Fibroblast of the aortic adventitia (primary cell): ENCODE measurements at places on chromosomes 16 and 17. TPM values are rescaled to one million over a fixed set of nuclear protein-coding genes. Genes with fewer than 3 reads are reported as not detected.

The SLC35B1 gene
- total RNA-seq, result 24.5 and 59.7 TPM in 2 replicates

DNA sequence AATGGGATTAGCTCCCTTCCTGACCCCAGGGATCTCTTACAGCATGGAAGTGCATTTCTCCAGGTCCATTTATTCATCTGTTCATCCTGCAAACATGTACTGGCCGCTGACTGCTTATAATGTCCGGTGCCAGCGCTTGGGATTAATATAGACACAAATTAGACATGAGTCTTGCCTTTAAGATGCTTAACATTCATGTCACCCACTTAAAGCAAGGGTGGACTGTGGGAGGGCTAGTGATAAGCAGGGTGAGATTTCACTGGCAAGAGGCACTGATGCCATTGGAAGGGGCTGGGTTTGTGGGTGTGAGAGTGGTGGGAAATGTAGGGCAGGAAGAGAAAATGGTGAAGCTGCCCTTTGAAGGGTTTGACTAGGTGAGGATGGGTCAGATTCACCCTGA, 92.2 kb upstream of the MPHOSPH6 start:
- DNase-seq, result no peak

DNA sequence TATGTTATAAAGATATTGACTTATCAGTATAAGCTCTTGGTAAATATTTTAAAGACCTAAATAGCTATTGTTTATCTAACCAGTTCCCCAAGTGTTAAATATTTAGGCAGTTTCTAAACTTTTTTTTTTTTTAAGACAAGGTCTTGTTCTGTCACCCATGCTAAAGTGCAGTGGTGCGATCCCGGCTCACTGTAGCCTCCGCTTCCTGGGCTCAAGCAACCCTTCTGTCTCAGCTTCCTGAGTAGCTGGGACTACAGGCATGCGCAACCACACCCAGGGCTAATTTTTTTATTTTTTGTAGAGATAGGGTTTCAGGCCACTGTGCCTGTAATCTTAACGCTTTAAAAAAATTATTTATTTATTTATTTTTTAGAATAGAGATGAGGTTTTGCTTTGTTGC, 43.5 kb downstream of the SNX29 start:
- DNase-seq, result no peak

The KCNH4 gene
- total RNA-seq, result 0.09 TPM in 1 of 2 replicates, not detected in the other

DNA sequence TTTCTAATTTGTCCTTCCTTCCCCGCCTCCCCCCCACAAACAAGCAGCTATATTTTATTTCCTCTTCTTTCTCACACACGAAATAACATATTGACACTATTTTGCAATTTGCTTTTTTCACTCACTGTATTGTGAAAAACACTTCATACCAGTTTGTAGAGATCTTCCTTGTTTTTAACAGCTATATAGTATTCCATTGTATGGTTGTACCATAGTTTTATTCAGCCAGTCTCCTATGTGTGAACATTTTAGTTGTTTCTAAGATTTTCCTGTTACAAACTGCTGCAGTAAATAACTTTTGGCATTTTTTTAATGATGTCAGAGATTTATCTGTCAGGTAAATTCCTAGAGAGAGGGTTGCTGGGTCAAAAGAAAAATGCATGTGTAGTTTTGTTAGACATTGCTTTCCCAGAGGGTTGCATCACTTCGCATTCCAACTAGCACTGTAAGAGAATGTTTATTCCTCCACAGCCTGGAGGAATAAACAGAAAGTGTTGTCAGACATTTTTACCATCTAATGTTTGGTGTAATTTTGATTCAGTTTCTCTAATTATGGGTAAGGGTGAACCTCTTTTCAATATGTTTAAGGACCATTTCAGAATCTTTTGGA, 101.2 kb downstream of the MRTFB start:
- peak; percentile 34 for DNase-seq

The KRT13 gene
- total RNA-seq, result not detected in 2 replicates

The OR4D1 gene
- not detected in 2 replicates for total RNA-seq

The PTX4 gene
- total RNA-seq, result not detected in 2 replicates

DNA sequence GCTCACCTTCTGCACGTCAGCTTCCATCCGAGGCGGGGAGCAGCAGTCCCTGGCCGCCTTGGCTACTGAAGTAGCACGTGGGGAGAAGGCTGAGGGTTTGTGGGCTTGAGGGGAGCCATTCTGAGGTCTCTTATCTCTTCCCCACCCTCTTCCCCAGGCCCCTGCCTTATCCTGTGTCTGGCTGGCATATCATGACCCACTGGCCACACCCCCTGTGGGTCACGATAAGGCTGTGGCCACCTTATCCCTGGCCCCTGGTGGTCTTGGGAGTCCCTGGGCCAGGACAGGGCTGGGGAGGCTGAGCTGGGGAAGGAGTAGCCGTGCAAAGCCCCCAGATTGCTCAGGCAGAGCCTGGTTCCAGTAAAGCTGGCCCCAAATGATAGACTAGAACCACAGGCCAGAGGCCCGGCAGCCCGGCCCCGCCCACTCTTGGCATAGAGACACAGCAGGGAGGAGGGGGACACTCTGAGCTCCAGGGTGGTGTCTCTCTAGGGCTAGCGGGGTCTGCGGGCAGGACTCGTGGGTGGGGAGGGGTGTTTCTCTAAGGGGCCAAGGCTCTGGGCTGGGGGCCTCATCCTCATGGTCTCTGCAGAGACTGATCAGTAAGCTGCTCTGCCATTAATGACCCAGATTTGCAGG, 7.6 kb downstream of the SPNS2 start:
- no peak for DNase-seq

DNA sequence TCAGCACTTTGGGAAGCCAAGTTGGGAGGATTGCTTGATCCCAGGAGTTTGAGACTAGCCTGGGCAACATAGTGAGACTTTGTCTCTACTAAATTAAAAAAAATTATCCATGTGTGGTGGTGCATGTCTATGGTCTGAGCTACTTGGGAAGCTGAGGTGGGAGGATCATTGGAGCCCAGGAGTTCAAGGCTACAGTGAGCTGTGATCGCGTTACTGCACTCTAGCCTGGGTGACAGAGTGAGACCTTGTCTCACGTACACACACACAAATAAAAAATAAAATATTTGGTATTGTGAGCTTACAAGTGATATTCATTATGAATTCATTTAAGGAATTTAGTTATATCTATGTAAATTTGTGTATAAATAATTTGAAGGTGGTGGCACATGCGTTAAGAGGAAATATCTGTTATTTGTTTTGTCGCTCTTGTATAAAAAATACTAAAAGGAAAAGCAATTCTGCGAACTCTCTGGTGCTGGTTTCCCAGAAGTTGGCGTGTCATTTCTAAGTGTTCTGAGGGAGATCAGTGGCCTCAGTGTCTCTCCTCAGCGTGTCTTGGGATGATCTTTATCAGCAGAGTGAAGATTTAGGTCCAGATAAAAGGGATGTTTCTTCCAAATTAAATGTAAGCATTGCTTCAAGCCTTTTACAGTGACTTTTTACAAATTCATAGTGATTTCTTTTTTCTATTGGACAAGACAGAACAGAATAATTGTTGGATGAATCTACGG, 187.6 kb downstream of the FTO start:
- no peak for DNase-seq

The ABCC11 gene
- 0.09 and 2.0 TPM in 2 replicates for total RNA-seq

The TP53TG3F gene
- total RNA-seq, result not detected in 2 replicates

The CD300C gene
- not detected in 2 replicates for total RNA-seq

The CA4 gene
- total RNA-seq, result not detected in 2 replicates

GRCh38 chr16:59213952-59214351, 479.8 kb upstream of the GOT2 start:
- DNase-seq, result no peak

The SMIM36 gene
- total RNA-seq, result not detected in 2 replicates

The CACNG5 gene
- total RNA-seq, result not detected in 2 replicates

The DOC2B gene
- total RNA-seq, result not detected in 2 replicates

GRCh38 chr17:41925991-41926590, 4.3 kb upstream of the ODAD4 start:
- no peak for DNase-seq

- no peak for DNase-seq
These were observed 35.8 kb upstream of the IL34 start for GRCh38 chr16:70610273-70611223.

GRCh38 chr17:50185631-50186471, 15.6 kb downstream of the COL1A1 start:
- peak; percentile 64 for DNase-seq

- DNase-seq, result no peak
These were observed 8.3 kb downstream of the FLCN start for GRCh38 chr17:17228521-17229279.

The KRTAP9-2 gene
- total RNA-seq, result not detected in 2 replicates

DNA sequence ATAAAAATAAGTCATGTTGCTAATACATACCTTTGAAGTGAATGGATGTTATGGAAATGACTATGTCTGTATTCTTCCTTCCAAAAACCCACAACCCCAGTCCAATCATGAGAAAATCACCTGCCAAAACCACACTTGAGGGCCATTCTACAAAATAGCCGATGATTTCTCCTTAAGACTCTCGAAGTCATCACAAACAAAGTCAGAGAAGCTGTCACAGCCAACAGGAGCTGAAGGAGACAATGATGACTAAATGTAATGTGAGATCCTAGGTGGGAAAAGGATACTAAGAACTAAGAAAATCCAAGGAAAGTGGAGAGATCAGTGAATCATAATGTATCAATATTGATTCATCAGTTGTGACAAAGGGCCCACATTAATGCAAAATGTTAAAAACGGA, 432.9 kb upstream of the DYNLRB2 start:
- DNase-seq, result no peak

DNA sequence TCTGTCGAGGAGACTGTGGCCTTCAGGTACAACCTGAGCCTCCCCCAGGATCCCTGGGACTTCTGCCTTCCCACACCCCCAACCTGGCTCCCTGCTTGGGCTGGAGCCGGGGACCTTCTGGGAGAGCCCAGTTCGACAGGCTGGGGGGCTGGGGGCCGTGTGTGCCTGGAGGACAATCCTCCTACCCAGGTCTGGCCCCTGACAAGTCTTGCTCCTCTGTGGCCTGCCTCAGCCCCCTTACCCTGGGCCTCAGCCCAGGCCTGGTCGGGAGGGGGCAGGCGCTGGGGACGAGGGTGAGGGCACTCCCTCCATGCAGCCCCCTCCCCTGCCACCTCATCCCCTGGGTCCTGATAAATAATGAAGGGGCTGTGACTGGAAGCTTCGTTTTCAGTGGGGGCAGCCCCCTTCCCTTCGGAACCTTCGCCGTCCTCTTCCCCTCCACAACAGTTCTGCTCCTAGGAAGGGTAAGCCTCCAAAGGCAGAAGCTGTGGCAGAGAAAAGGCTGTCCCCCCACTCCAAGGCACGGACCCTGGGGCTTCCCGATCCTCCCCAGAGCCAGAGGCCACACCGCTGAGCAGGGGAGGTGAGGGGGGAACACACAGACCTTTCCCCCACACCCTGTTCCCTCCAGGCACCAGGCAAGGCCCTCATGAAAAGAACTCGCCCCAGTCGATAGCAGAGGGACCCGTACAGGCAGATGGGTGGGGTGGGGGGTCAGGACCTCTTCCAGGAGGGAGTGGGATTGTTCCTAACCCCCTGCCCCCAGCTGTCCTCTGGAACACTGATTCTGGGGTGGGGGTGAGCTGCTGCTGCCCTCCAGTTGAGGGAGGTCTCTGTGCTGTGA, 5.0 kb upstream of the BAHCC1 start:
- no peak for DNase-seq

- DNase-seq, result peak; percentile 52
These were observed 645 bp upstream of the GFOD2 start for GRCh38 chr16:67719778-67720144.

The FA2H gene
- total RNA-seq, result not detected in 2 replicates

- DNase-seq, result peak; percentile 15
These were observed 736 bp downstream of the CNP start for GRCh38 chr17:41967141-41967920.

DNA sequence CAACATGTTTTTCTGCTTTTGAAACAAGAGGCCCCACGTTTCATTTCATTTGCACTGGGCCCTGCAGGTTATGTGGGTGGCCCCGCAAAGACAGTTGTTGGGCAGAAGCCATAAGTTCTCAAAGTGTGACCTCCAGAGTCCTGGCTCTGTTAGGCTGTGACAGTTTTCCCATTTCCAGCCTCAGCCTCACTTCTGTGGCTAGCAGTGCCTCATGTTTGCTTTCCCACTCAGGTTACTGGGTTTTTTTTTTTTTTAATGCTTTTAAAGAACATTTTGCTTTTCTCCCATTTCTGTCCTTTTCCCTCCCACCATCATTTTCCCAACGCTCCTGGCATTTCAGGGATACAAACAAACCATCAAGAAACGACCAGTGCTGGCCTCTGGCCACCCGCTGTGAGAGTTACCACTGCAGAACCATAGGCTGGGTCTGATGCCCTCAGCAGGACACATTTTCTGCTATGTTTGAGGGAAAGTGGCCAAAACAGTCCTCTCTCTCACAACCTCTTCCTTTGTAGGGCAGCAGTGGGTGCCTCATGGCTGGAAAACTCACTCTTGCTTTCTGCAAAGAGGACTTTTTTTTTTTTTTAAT, 159.0 kb upstream of the MPHOSPH6 start:
- no peak for DNase-seq
